Cerebellum (tissue), 4 donors: ENCODE measurements at places on chromosomes 1 and 21. TPM values are rescaled to one million over a fixed set of nuclear protein-coding genes. Genes with fewer than 3 reads are reported as not detected.

The SLC44A3 gene
- total RNA-seq = 3.0 TPM

DNA sequence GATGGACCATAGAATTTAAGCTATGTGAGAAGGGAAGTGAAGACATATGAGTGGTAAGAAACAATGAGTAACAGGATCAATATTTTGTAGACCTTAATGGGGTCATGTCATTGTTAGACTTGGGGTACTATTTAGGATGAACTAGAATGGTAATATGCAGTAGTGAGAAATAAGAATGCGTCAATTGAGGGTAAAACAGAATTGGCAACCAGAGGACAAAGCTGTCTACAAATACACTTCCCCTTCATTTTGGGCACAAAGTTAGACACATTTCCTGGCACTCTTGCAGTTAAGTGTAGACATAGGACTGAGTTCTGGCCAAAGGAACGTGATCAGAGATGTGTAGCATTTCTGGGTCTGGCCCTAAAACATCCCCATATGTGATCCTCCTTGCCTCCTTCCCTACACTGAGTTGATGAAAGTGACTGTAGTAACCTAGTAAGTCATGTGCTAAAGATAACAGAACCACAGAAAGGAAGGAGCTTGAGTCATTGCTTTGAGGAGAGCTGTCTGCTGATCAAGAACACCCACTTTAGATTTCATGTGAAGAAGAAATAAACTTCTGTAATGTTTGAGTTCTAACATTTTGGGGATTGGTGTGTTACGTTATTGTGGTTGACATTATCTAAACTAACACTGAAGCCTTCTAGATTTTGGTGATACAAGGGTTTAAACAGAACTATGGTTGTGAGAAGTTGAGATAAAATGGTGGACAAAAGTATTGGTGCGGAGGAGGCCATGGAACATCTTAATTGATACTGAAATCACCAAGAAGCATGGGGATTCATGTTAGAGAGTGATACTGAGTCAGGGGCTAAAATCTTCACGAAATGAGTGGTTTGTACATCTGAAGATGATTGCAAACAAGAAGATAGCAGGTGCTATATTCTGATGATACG lies 41.7 kb downstream of the CD55 start:
- no peak for DNase-seq

DNA sequence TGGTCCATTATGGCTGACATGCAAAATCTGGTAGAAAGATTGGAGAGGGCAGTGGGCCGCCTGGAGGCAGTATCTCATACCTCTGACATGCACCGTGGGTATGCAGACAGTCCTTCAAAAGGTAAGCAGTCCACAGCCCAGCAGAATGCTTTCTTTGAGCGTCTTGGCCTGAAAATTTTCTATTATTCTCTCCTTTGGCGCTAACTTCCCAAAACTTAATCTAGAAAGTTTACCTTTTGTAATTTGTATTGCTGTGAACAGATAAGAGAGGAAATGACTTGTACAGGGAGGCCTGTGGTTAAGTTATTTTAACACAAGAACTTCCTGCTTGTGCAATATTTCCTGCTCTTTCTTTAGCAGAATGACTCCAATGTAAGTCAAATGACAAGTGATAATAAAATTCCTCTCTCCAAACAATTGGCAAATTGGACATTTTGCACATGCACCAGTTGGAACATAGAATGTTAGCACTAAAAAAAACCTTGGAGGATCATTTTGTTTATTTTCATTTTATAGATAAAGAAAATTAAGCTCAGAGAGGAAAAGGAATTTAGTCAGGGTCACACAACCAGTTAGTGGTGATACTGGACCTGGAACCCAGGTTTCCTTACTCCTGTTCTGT lies 18.9 kb downstream of the CAP1 start:
- no peak for DNase-seq

DNA sequence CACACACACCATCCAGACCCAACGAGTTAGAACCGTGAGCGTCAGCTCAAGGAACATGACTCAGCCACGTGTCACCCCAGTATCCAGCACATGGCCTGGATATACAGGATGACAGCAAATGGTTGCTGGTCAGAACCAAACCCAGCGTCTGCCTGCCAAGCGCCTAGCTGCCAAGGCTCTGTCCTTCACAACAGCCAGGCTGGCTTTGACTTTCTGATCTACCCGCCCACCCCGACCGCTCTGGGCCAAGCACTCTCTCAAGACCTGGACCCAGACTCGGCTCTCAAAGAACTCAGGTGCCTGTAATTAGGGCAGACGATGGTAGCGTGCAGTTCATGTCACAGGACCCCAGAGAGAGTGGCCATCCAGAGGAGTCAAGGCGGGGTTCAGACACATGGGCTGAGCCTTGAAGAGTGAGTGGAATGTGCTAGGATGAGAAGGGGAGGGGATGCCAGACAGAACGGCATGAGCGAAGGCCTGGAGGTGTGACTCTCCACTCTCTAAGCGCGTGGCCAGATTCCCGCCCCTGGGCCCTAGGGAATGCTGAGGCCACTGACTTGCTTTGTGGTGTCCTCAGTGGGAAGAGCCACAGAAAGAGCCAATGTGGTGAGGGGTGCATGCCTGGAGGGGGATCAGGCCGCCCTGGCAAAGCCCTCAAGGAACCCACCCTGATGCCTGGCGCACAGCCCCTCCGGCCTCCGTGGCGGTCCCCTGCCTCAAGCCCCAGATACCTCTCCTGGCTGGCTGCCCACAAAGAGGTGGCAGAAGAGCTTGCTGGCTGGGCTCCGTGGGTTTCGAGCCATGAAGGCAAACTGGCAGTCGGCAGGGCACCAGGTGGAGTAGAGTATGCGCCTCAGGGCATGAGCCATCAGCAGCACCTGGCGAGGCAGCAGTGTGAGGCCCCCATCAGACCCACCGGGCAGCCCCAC lies 7.0 kb downstream of the SH2D5 start:
- no peak for DNase-seq

The MRPL39 gene
- 35.0 TPM for total RNA-seq

The NMNAT1 gene
- total RNA-seq = 6.5 TPM

DNA sequence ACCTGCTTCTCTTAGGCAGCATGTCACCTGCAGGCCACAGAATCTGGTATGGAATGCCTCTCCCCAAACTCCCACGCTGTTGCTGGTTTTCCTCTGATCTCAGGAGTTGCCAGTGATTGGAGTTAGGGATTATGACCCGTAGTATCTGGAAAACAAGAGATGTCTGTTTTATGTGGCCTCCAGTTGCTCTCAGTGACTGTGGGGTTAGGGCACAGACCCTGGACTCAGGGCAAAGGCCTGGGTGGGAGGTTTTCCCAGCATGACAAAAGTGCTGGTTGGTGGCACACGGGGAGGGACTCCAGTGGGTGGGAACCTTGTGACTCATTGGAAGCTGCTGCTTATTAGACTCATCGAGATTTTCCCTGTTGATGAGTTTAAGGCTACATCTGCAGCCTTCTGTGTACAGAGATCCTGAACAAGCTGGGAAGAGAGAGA lies at the start of gene NR1I3:
Gene NR1I3 (minus strand): TSS at position 165 of the 435 bp plus-strand sequence. CDS start 1,638 bp downstream, outside the sequence.
- no peak for DNase-seq

DNA sequence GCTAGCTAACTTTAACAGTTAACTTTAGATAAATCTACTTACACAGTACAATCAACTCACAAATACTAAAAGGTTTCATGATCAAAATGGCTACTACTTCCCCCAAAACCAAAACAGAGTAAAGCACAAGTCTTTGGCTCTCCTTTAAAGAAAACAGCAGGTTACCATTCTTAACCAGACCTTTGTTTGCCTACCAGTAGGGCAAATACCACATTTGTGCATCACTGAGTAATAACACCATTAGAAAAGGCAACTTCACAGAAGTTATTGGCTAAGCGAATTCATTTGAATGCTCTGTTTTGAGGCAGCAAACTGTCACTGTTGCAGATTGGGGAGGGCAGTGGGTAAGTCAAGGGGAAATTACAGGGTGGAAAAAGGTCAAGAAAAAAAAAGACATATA lies 17.3 kb upstream of the SERPINC1 start:
- no peak for DNase-seq

The BCL2L15 gene
- total RNA-seq = 0.91 TPM

The PLPPR5 gene
- 10.0 TPM for total RNA-seq

GRCh38 chr1:31433396-31433930 lies 20.4 kb downstream of the SERINC2 start:
- no peak for DNase-seq
